ENCODE measurements at places on chromosomes 7 and 10. TPM values are rescaled to one million over a fixed set of nuclear protein-coding genes. Genes with fewer than 3 reads are reported as not detected.

The CFAP46 gene
- total RNA-seq: 0.16 TPM

DNA sequence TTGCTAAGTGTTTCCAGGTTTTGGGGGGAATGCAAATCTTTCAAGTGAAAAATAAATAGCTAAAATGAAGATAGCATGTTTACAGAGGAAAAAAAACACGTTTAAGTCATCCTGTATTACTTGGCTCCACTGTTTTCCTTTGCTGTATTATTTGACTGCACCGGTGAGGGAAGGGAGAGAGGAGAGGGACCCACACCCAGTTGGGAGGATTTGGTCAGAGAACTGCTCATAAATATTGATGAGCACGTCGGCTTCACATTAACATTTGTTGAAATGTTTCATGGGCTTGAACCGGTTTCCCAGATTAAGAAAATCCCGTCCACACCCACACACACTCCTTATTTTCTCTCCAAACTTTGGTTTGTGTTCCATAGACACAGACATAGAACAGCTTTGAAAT lies 493.8 kb upstream of the MGMT start:
- no peak for DNase-seq

DNA sequence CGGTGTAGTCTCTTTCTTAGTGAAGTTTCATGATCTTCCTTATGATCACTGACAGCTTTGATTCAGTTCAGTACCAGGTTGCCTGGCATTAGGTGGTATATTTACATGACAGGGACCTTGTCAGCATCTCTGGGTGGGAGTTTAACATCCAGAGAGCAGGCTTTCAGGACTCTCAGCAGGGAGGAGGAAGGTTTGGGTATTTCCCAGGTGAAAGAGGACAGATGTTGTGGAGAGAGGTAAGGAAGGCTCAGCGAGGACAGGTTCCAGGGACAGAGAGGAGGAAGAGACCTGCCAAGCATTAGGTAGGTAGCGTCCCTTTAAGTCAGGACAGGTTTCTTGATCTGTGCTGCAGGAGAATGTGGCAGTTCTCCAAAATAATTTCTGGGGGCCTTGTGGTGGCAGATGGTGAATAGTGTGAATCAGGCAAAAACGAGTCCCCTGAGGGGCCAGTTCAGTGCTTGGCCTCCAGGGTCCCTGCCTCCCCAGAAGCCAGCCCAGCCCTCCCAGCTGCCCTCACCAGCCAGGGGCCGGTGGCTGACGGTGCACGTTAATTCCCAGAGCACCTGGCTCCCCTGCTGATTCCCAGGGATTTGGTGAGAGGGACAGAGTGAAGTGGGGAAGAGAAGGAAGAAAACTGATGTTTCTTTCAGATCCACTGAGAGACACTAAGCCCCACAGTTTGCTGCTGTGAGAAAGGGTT lies 82.0 kb downstream of the VWC2 start:
- DNase-seq: no peak

GRCh38 chr10:77894058-77894457 lies 32.5 kb downstream of the DLG5 start:
- no peak for DNase-seq

The CAV2 gene
- total RNA-seq: 51.0 TPM
